ENCODE measurements at places on chromosomes 5 and 9.

DNA sequence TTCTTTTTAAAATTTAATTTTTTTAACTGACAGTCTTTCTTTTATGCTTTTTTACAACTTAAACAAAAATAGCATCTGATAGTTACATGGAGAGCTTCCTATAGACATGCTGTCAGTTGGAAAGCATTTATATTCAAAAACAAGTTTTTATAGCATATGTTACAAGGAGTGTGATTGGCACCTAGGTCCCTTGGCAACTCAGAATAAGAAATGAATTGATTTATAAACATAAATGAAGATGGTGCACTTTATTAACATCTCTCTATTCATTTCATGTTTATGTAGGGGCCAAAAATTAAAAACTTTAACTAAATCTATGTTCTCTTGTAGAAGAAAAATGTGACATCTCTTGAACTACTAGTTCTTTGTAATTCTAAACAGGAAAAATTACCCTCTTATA, 153.2 kb downstream of the XRCC4 start:
- H3K4me1 ChIP-seq, result no peaks in the 10 kb centered on the region
- H3K4me3 ChIP-seq, result no peak overlapping the region
- H3K36me3 ChIP-seq, result no peaks in the 10 kb centered on the region

DNA sequence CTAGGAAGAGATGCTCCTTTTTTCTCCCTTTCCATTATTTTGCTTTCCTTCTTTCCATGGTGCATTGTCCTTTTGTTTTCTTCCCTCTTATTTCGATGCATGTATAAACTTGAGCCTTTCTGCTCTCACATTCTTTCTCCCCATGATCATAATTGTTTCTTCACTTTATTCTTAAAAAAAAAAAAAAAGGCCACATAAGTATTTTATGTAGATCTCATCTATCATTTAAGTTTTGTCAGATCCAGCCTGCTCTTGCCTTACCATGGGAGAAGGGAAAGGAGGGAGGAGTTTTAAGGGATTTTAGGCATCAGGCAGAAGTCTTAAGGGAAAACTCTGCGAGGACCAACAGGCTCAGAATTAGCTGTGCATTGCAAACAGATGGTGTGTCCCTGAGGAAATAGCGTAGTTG, 11.1 kb downstream of the TGFBR1 start:
- H3K36me3 ChIP-seq, result no peaks in the 10 kb centered on the region
- peaks cover 33% of the 10 kb centered on the region for H3K4me1 ChIP-seq
- no peak overlapping the region for H3K4me3 ChIP-seq
- no peak overlapping the region for H3K27ac ChIP-seq
- DNase-seq, result no peak

GRCh38 chr9:2208465-2208864, 193.3 kb downstream of the SMARCA2 start:
- H3K27me3 ChIP-seq, result no peaks in the 10 kb centered on the region
- H3K27ac ChIP-seq, result no peak overlapping the region
- H3K4me1 ChIP-seq, result no peaks in the 10 kb centered on the region
- no peak for DNase-seq
- no peak overlapping the region for H3K4me3 ChIP-seq

- no peaks in the 10 kb centered on the region for H3K27me3 ChIP-seq
- DNase-seq, result no peak
- no peak overlapping the region for H3K4me3 ChIP-seq
- H3K4me1 ChIP-seq, result no peaks in the 10 kb centered on the region
These were observed 187.4 kb downstream of the AGTPBP1 start for GRCh38 chr9:85554349-85554748.

GRCh38 chr9:9846557-9846956, 766.2 kb downstream of the PTPRD start:
- no peak overlapping the region for H3K4me3 ChIP-seq
- no peak overlapping the region for H3K27ac ChIP-seq
- DNase-seq, result no peak
- H3K27me3 ChIP-seq, result no peaks in the 10 kb centered on the region

DNA sequence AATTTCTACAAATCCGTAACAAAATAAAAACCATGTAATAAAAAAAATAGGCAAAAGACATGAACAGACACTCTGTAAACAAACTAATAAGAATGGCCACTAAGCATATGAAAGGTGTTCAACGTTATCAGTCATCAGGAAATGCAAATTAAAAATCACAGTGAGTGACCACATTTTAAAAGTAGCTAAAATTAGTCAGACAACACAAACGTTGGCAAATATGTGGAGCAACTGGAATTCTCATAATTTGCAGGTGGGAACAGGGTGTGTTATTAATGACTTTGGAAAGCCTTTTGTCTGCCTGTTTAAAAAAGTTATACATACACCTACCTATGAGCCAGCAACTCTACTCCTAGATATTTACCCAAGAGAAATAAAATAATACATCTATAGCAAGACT, 164.4 kb downstream of the RMI1 start:
- H3K36me3 ChIP-seq, result no peaks in the 10 kb centered on the region
- no peak overlapping the region for H3K4me3 ChIP-seq
- no peak for DNase-seq
- H3K27me3 ChIP-seq, result no peaks in the 10 kb centered on the region

GRCh38 chr9:22097707-22098106, 88.6 kb upstream of the CDKN2B start:
- H3K36me3 ChIP-seq, result no peaks in the 10 kb centered on the region
- H3K4me1 ChIP-seq, result no peaks in the 10 kb centered on the region
- H3K27me3 ChIP-seq, result no peaks in the 10 kb centered on the region
- DNase-seq, result no peak
- H3K4me3 ChIP-seq, result no peak overlapping the region
- no peak overlapping the region for H3K27ac ChIP-seq

DNA sequence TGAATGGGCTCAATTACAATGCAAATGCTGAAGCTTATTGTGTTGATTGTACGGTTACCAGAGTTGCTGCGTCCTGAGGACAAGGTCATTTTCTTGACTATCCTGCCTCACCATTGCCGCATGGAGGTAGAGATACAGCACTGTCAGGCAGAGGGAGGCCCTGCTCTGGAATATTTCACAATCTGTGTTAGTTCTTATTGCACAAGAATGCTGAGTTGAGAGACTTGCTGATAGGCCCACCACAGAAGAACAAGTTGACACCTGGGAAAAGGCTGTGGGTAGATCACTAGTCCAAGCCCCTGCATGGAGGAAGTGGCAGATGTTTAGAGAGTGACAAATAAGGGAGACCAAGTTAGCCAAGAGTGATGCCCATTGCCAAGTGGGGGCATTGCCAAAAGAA, 344.5 kb upstream of the ITGA1 start:
- H3K4me1 ChIP-seq, result no peaks in the 10 kb centered on the region
- H3K27ac ChIP-seq, result no peak overlapping the region
- no peak for DNase-seq
- no peaks in the 10 kb centered on the region for H3K36me3 ChIP-seq

GRCh38 chr5:178234750-178235587, 2.4 kb upstream of the PHYKPL start:
- H3K36me3 ChIP-seq, result no peaks in the 10 kb centered on the region
- no peak overlapping the region for H3K4me3 ChIP-seq
- H3K27ac ChIP-seq, result peak overlapping the region; percentile 26
- no peaks in the 10 kb centered on the region for H3K27me3 ChIP-seq

DNA sequence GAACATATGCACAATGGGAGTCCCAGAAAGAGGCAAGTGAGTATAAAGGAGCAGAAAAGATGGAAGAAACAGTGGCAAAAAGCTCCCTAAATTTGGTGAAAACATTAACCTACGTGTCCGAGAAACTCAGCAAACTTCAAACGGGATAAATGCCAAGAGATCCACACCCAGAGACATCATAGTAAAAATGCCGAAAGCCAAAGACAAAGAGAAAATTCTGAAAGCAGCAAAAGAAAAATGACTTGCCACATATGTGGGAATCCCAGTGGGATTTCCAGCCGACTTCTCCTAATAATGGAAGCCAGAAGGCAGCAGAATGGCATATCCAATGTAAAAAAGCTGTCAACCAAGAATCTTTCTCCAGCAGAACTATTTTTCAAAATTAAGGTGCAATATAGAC, 101.2 kb downstream of the ADAMTS2 start:
- H3K36me3 ChIP-seq, result no peaks in the 10 kb centered on the region
- H3K4me1 ChIP-seq, result no peaks in the 10 kb centered on the region
- no peak overlapping the region for H3K27ac ChIP-seq
- no peak for DNase-seq
- H3K4me3 ChIP-seq, result no peak overlapping the region

- H3K4me3 ChIP-seq, result peak overlapping the region; percentile 9
- H3K27ac ChIP-seq, result peak overlapping the region; percentile 82
- H3K4me1 ChIP-seq, result peaks cover 21% of the 10 kb centered on the region
- H3K27me3 ChIP-seq, result no peaks in the 10 kb centered on the region
- H3K36me3 ChIP-seq, result no peaks in the 10 kb centered on the region
- DNase-seq, result no peak
These were observed 92.4 kb upstream of the NR3C1 start for GRCh38 chr5:143495821-143496275.

- no peak overlapping the region for H3K4me3 ChIP-seq
- H3K27me3 ChIP-seq, result no peaks in the 10 kb centered on the region
- H3K4me1 ChIP-seq, result no peaks in the 10 kb centered on the region
- H3K36me3 ChIP-seq, result no peaks in the 10 kb centered on the region
These were observed 263.4 kb downstream of the DEPDC1B start for GRCh38 chr5:60436518-60436917.

DNA sequence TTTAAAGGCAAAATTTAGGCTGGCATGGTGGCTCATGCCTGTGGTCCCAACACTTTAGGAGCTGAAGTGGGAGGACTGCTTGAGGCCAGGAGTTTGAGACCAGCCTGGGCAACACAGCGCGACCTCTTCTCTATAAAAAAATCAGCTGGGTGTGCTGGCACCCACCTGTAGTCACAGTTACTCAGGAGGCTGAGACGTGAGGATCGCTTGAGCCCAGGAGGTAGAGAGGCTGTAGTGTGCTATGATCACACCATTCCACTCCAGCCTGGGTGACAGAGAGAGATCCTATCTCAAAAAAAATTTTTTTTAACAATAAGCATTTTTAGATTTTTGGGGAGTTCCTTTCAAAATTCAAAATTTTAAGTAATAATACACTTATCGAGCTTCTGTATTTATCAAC, 63.3 kb downstream of the SPATA31C2 start:
- H3K27ac ChIP-seq, result no peak overlapping the region
- peaks cover 46% of the 10 kb centered on the region for H3K27me3 ChIP-seq
- H3K36me3 ChIP-seq, result no peaks in the 10 kb centered on the region
- H3K4me1 ChIP-seq, result peaks cover 18% of the 10 kb centered on the region
- no peak for DNase-seq

DNA sequence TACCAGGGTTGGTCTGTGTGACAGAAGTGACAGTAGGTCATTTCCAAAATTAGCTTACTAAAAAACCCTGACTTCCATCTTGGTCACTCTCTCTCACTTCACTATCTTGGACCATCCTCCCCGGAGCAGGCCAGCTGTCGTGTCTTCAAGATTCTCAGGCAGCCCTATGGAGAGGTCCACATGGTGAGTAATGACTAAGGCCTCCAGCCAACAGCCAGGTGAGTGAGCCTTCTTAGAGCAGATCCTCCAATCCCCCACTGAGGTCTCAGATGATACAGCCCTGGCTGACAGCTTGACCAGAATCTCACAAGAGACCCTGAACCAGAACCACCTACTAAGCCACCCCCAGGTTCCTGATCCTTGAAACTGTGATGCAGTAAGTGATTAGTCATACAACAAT, 92.0 kb downstream of the DCP2 start:
- DNase-seq, result no peak
- no peaks in the 10 kb centered on the region for H3K36me3 ChIP-seq
- H3K27me3 ChIP-seq, result no peaks in the 10 kb centered on the region
- no peak overlapping the region for H3K27ac ChIP-seq

DNA sequence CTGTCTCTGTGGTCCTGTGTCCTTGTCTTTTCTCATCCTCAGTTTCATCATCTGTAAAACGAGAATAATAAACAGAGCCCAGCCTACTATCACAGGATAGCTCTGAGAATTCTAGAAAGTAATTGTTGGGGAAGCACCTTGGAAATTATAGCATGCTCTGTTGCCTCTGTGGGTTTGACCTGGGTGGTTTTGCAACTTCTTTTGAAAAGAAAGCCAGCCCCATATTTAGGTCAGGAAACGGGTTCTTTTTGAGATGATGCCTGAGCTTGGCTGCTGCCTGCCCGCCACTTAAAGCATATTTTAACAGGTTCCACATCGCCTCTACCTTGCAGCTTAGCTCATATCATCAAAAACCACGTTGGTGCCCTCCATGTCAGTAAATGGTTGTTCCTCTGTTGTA, 111.1 kb downstream of the TLR4 start:
- H3K4me1 ChIP-seq, result no peaks in the 10 kb centered on the region
- no peak overlapping the region for H3K4me3 ChIP-seq
- H3K27me3 ChIP-seq, result no peaks in the 10 kb centered on the region
- no peaks in the 10 kb centered on the region for H3K36me3 ChIP-seq
